NCI-H1694 treated with DMSO at 0.1 percent for 48 hours (cell line): ENCODE measurements at places on chromosomes 11 and 22.

- DNase-seq: peak; percentile 22
Measured at GRCh38 chr11:18105086-18105801, 638 bp downstream of the SAAL1 start.

GRCh38 chr11:59247531-59248227 lies 35.0 kb upstream of the MPEG1 start:
- DNase-seq: no peak

DNA sequence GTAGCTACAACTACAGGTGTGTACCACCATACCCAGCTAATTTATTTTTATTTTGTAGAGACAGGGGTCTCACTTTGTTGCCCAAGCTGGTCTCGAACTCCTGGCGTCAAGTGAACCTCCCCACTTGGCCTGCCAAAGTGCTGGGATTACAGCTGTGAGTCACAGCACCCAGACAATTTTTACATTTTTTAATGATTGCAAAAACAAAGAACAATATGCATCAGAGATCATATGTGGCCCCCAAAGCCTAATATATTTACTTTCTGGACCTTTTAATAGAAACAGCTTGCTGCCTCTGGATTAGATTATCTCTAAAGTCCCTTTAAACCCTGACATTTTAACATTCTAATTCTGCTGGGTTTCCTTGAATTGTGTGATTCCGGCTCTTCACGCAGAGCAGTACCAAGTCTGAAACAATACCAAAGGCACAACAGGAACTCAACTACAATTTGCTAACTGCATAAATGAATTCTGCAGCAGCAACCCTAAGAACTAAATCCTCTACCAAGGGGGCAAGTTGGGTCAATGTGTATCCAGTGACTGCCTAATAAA lies 25.0 kb downstream of the RAB30 start:
- DNase-seq: no peak

- no peak for DNase-seq
Measured at GRCh38 chr11:35260342-35260985, 121.5 kb downstream of the CD44 start.

DNA sequence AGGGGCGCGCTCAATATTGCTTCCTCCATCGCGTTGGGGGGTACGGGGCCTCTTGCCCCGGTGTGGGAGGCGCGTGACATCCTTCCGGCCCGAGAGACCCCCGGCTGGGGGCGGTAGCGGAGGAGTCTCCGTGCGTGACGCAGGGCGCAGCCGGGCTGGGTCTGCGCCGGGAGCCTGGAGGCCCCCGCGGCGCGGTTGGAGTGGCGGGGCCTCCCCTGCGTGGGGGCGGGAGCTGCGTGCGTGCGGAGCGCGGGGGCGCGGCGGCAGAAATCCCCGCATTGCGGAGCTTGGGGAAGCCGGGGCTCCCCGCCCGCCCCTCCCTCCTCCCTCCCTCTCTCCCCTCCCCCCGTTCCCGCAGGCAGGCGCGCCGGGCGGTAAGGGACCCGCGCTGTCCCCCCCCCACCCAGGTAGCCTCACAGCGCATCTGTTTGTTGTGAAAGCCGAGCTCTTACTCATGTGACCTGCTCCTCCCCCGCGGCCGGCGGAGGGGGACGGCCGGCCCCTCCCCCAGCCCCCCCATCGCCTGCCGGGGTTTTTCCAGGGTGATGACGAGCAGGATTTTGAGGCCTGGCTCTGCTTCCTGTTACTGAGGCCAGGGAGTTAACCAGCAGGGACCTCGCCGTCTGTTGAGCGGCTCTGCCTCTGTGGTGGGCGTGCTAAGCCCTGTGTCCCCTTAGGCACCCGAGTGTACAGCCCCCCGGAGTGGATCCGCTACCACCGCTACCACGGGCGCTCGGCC lies 1.6 kb downstream of the PIM3 start:
- DNase-seq: peak; percentile 31

GRCh38 chr22:28514321-28514821 lies 165.3 kb downstream of the TTC28 start:
- DNase-seq: no peak

GRCh38 chr22:36985211-36985889 lies 33.9 kb downstream of the TST start:
- no peak for DNase-seq

DNA sequence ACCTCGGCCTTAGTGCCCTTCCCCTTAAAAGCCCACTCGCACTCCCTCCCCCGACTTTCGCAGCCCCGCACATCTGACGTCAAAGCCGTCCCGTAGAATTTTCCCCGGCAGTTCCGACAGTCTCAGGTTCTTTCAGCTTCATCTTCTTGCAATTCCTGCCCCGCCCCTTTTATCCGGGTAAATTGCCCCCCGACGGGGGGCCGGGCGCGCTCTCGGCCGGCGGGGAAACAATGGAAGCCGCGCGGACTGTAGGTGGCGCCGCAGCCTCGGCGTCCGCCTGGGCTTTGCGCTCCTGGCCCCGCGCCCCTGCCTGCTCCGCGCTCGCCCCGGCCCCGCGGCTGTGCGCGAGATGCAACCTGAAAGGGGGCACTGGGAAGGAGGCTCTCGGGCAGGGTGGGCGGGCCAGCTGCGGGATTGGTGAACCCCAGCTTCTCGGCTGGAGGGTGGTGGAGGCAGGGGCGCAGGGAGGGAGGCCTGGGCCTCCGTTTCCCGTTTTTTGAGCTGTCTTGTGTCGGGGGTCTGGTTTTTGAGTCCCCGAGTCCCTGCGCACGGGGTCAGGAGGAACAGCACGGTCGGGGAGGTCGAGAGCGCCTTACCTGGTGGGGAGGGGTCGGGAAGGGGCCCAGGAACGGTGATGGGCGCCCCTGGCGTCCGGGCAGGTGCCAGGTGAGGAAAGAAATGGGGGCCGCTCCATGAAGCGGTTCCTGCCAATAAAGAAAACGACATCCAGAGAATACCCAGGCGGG lies 859 bp upstream of the FGF19 start:
- no peak for DNase-seq

- DNase-seq: no peak
Measured at GRCh38 chr11:129787532-129788155, 28.0 kb upstream of the TMEM45B start.

DNA sequence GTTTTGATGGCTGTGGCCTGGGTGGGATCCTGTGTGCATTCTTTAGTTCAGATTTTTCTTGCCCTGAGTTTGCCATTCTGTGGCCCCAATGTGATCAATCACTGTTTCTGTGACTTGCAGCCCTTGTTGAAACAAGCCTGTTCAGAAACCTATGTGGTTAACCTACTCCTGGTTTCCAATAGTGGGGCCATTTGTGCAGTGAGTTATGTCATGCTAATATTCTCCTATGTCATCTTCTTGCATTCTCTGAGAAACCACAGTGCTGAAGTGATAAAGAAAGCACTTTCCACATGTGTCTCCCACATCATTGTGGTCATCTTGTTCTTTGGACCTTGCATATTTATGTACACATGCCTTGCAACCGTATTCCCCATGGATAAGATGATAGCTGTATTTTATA lies 620 bp downstream of the OR4C16 start:
- no peak for DNase-seq

DNA sequence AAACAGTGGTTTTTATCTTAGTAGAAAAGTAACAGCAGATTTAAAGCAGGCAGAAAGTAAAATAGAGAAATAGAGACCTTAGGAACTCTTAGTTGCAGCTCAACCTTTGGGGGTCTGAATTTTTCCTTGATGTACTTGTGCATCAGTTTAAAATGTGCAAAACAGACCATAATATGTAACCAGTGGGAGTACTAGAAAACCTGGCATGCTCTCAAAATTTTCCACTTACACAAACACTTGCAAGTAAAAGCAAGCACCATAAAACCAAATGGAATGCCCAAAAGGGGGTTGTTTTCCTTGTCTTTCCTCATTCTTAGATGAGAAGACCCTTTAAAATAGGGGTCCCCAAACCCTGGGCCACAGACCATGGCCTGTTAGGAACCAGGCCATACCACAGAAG lies 12.9 kb upstream of the MRGPRE start:
- no peak for DNase-seq

- DNase-seq: no peak
Measured at GRCh38 chr11:64870893-64871466, 7.4 kb downstream of the EHD1 start.

DNA sequence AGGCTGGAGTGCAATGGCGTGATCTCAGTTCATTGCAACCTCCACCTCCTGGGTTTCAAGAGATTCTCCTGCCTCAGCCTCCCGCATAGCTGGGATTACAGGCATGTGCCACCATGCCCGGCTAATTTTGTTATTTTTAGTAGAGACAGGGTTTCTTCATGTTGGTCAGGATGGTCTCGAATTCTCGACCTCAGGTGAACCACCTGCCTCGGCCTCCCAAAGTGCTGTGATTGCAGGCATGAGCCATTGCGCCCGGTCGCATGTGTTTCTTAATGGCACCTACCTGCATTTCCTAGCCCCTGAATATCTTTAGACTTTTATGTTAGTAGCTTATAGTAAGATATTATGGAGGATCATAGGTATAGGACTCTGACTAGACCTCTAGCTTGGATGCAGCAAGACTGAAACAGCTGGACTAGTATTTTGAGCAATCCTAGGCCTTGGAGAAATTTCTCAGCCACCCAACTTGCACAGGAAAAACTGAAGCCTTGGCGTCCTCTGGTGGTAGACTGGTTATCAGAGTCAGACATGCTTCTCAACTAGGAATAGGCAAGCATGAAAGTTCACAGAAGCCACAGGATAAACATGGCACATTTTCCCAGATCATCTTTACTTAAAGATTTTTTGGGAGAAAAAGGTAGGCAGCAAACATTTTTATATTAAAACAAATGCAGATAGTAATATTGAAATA lies 22.7 kb upstream of the C1QTNF4 start:
- DNase-seq: no peak

DNA sequence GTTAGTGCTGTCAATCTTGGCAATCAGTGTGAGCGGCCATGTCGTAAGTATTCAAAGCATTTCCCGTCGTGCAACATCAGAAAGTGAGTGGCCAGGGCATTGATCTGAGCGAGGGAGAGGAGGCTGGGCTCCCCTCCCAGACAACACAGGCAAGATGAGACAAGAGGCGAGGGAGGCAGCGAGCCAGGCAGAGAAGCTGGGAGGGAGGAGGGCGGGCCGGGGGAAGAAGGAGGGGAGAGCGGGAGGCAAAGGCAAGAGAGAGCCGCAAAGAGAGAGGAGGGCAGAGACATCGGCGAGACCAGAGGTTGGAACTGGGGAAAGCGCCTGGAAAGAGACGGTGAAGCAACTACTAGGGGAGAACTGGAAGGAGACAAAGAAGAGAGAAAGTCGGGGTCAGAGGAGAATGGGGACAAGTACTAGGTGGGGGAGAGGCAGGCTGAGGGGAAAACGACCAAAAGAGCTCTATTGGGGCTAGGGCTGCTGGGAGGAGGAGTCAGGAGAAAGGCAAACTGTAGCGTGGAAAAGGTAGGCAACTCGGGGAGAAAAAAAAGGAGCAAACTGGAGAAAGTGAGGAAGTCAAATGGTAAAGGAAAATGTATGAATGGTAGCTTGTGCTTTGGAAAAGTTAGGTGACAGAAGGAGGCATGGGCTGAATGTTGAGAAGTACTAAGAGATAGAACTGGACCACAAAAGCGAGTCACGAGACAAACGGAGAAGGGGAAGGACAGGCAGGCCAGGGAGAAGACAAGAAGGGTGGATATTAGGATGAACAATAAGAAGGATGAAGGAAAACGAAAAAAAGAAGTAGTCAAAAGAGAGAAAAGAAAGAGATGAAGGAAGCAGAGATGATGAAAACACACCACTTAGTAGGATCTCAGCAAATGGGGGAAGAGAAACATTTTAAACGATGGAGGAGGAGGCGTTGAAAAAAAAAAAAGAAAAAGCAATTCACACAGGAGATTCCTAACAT lies 130.5 kb upstream of the C11orf58 start:
- DNase-seq: no peak

DNA sequence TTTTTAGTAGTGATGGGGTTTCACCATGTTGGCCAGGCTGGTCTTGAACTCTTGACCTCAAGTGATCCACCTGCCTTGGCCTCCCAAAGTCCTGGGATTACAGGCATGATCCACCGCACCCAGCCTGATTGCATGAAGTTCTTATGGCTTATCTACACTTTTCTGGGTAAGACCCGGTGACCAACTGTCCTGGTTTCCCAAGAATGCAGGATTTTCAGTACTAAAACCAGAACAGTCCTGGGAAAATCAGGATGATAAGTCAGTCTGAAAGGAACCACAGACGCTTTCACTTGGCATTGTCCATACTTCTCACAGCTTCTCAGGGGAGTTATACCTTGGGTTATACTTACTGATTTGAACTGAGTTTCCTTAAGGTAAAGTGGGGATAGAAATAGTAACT lies 1.4 kb upstream of the BPIFC start:
- no peak for DNase-seq

DNA sequence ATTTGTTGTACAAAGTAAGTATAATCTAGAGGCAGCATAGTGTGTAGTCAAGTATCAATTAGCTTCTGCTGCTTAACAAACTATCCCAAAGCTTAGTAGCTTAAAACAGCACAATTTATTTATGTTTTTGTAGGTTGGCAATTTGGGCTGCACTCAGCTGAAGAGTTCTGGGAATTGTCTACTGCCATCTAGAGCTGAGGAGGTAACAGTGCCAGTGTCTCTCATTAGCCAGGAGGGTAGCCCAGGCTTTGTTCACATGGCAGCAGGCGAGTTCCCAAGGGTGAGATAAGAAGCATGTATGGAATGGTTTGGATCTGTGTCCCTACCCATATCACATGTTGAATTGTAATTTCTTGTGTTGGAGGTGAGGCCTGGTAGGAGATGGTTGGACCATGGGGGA lies 45.8 kb upstream of the SLN start:
- DNase-seq: no peak

DNA sequence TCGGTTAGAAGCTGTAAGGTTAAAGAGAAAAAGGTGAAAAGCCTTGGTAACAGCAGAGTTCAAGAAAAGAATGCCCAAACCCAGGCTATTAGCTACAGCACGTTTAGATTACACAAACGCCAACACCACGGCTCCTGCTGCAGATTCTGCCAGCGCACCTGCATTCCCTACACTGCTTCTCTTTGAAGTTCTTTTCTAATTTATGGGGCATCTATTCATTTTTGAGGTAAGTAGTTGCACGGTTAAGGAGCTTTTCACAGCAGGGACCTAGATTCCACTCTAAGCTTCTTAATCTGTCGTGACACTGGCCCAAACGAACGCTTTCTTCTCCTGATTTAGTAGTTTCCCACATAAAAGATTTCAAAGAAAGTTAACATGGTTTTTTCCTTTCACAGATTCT lies 38.0 kb upstream of the CHKA start:
- no peak for DNase-seq

- DNase-seq: no peak
Measured at GRCh38 chr11:48011102-48011797, 30.9 kb downstream of the PTPRJ start.

DNA sequence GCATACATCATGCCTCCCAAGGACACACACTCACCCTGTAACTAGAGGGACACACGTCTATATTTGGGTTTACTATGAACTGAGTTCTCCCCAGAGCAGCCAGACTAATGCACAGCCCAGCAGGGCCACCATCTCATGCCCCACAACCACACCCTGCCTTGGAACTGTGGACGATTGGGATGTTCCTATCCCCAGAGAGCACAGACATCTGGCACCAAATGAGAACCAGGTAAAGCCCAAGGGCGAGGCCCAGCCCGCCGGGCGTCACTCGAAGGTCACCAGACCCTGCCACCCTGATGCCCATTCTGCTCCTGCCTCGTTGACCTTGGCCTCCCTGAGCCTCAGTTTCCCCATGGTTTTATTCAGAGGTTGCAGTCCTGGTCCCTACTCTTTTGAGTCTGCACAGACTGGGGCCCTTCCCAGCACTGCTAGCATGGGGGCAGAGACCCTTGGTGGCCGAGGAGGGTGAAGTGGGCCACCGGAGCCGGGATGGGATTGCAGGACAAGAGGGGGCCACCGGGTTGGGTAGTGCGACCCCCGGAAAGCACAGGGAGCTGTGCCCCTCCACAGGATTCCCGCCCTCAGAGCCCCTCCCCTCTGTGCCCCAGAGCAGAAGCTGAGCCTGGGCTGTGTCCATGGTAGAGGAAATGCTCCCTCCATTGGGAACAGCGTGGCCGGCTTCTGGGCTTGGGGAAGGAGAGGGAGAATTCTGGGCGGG lies 56.8 kb downstream of the IGLL5 start:
- DNase-seq: no peak
